Dorsolateral prefrontal cortex (tissue), 122 donors: ENCODE measurements at places on chromosomes 1 and 21.

GRCh38 chr1:47545912-47546483 is 108.2 kb downstream of the FOXD2 start:
- no peak for DNase-seq

DNA sequence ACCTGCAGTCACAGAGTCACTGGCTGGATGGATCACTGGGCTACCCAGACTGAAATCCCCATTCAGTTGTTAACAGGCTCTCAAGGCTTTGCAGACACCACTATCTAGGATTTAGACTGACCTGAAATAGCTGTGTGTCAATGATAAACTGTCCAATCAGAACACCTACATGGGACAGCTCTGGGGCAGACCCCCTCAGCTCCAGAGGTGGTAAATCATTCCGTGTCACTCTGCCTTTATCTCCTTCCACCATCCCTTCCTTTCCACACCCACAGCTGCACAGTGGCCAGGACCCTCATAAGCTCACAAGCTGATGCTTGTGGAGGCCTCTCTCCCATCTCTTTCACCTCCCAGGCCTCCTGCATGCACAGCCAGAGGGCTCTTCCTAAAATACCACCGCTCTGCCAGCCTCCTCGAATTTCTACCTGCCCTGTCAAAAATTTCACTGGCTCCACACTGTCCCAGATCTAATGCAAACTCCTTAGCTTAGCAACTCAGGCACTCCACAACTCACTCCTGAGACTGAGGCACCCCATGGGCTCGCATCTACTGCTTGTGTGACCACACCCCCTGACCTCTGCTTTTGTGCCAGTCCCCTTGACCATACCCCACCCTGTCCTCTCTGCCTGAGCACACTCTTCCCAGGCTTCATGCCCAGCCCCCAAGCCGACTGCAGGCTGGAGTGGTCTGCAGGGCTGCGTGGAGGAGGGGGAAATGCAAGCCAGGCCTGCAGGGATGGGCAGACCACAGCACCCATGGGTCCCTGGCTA is 5.8 kb downstream of the CAPZB start:
- no peak for DNase-seq

- no peak for DNase-seq
These were observed 20.1 kb downstream of the XKR8 start for GRCh38 chr1:27979859-27980201.

DNA sequence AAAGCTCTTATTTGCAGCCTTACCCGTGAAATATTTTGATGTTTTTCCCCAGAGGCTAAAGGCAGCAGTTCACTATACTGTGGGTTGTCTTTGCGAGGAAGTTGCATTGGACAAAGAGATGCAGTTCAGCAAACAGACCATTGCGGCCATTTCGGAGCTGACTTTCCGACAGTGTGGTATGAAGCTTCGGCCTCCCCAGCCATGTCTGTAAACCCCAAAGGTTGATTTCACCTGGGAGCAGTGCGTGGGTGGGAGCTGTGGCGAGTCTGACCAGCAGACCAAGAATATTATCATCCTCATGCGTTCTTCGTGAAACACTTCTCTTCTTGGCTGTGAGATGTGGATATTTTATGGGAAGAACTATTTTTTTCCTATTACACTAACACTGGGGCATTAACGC is 3.6 kb downstream of the CENPS start:
- no peak for DNase-seq

DNA sequence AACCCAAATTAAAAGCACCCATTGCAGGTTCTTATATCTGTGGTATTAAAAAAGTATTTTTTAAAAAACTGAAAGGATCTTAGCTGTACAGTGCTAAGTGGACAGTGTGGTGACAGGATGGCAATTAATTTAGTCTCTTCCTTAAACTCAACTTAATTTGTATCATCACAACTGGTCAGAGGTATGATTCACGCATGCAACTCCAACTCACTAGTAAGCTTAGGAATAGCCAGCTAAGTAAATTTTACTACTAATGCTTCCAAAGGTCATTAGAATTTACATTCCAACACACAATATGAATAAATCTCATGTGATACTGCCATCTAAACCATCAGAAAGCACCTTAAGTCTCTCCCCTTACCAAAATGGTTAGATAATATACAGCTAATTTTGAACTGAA is 35.4 kb downstream of the ENAH start:
- no peak for DNase-seq

DNA sequence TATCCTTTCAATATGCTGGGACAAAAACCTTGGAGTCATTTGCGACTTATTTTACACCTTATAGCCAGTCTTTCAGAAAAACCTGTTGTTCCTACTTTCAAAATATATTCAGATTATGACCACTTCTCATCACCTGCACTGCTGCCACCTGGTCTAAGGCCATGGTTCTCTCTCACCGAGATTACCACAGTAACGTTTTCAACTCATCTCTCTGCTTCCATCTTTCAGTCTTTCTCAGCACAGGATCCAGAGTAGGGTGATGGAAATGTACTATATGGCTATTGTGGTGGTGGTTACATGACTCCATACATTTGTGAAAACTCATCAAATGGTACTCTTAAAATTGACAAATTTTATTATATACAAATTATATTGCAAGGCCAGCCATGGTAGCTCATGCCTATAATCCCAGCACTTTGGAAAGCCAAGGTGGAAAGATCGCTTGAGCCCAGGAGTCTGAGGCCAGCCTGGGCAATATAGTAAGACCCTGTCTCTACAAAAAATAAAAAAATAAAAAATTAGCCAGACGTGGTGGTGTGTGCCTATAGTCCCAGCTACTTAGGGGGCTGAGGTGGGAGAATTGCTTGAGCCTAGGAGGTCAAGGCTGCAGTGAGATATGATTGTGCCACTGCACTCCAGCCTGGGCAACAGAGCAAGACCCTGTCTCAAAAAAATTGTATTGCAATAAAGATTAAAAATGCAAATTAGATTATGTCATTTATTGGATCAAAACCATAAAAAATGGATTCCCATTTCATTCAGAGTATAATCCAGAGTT is 120.9 kb upstream of the PPP2R5A start:
- DNase-seq, result no peak

DNA sequence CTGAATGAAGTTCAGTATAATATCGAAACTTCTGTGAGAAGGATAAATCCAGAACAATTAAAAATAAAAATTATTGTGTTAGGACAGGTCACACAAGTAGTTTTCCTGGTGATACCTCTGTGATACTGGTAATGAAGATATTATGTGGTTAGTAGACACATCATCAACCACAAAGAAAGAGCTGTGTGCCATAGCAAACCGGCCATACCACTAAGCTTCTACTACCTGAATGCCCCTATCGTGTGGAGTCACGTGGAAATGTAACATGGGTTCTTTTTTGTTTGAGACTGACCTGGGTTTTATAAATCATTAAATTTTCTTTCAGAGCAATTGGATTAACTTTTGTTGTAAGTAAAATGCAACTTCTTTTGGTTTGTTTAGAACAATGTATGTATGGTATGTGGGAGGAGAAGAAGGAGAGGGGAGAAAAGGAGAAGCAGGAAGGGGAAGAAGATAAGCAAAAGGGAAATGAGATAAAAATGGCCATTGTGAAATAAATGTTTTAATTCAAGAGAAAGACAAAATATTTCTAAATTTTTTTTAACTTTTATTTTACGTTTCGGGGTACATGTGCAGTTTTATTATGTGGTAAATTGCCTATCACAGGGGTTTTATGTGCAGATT is 58.2 kb upstream of the LRRC8B start:
- DNase-seq, result no peak

GRCh38 chr1:89464008-89464407 is 60.6 kb upstream of the LRRC8B start:
- no peak for DNase-seq

DNA sequence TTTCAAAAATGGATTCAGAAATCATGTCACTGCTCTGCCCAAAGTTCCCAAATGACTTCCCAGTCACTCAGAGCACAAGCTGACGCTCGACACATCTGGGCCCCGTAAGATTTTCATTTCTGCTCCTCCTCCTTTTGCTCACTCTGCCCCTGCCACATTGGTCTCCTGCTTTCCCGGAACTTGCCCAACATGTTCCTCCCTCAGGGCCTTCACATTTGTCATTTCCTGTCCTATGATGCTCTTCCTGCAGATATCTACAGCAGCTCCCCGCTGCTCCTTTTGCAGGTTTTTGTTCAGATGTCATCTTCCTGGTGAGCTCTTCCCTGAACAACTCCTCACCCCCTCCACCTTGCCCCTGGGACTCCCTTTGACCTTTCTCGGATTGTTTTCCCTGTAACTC is 58.5 kb upstream of the IVNS1ABP start:
- no peak for DNase-seq

DNA sequence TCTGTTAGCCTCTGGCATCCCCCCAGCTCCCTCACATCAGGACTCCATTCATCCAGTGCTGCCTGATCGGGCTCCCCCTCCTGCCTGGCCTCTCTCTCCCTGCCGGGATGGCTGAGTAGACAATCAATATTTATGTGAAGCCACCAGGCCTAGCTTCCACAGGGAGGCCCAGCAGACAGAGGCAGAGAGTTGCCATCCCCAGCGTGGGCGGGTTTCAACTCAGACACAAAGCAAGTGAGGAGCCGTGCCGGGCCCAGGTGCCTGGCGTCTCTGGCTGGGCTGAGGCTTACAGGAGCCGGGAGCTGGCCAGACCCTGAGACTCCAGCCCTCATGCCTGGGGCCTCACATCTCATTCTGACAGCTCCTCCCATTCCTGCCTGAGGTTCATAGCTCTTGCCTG is 34.5 kb upstream of the ATP2B4 start:
- DNase-seq, result peak; percentile 56

DNA sequence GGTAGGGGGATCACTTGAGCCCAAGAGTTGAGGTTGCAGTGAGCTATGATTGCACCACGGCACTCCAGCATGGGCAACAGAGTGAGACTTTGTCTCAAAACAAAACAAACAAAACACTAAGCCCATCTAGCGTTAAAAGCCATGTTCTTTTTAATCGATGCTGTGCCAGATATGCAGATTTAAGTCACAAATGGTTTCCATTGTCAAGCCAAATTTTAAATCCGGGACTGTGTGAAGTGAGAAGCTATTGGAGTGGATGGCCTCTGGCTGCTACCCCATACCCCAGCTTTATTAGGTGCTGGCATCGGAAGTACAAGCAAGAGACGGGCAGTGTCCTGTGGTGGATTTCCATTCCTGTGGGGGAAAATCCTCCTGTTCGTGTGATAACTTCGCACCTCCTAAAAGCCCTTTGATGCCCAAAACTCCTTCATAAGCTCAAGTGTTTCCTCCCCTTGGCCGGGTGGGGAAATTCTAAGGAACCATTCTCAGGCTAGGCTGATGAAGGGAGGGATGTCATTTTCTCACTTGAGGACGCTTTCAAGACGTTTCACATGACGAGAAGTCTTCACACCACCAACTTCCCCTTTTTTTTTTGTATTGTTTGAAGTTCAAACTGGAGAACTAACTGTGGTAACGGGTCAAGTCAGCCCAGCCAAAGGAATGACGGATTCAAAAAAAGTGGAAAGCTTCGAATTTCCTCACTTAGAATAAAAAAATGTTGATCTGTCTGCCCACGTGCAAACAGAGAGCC is 140.8 kb downstream of the KAZN start:
- DNase-seq, result no peak

DNA sequence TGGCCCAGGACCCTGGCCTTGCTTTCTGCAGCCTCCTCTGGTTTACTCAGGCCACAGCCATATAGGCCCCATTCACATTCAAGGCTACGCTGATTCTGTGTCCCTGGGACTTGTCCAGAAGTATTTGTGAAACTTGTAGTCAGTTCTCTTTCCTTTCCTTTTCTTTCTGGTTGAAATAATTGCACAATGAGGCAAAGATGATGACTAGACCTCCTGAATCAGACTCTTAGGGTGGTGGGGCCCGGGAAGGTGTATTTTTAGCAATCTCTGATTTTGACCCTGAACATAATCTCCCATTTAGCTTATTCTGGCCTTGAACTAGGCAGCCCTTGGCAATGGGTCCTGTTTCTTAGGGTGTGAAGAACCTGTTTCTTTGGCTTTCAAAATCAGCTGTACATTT is 39.9 kb downstream of the STUM start:
- no peak for DNase-seq

DNA sequence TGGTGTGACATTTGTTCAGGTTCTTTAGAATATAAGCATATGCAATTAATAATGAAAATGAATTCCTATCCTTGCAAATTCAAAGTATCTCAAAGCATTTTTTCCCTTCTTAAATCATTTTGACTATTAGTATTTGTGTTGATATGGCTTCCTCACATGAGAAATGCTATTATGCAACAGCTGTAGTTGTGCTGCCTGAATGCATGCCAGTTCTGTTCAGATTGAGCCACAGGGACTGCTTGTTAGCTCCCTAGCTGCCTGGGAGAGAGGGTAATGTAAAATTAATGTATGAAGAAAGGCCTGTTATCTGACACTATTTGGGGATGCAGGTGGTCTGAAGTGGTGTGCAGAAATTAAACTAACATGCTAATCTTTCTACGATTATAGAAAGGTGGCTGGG is 45.5 kb downstream of the CACHD1 start:
- DNase-seq, result no peak

DNA sequence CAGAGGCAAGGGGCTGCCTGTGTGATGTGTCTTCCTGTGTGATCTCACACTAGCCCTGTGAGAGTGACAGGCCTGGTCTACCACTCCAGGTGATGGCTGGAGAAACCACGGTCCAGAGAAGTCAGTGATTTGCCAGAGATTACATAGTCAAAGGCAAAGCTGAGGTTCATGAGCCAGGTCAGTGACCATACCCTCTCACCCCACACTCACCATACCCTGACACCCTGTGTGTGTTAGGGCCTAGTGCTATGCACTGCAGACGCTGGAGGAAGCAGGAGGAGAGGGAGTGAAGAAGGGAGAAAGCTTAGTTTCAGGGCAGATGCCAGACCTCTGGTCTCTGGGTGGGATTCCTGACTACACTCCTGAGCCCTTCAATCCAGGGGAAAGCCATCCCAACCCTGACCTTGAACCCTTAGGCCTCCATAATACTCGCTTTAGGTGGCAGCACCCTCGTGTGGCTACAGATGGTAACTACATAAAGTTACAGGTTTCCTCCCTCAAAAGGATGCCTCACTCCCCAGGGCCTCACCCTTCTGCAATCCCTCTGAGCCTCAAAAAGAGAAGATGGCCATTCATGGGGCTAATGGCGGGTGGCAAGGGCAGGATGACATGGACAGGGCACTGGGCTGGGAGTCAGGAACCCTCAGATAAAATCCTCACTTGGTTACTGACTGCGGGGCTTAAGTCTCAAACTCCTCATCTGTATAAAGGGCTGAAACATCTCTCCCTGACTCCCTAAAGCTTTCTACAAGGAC is 20.8 kb upstream of the SDC3 start:
- DNase-seq, result no peak

GRCh38 chr1:11463177-11463576 is 15.8 kb upstream of the DISP3 start:
- no peak for DNase-seq

GRCh38 chr1:55597910-55598309 is 382.7 kb upstream of the USP24 start:
- DNase-seq, result no peak

DNA sequence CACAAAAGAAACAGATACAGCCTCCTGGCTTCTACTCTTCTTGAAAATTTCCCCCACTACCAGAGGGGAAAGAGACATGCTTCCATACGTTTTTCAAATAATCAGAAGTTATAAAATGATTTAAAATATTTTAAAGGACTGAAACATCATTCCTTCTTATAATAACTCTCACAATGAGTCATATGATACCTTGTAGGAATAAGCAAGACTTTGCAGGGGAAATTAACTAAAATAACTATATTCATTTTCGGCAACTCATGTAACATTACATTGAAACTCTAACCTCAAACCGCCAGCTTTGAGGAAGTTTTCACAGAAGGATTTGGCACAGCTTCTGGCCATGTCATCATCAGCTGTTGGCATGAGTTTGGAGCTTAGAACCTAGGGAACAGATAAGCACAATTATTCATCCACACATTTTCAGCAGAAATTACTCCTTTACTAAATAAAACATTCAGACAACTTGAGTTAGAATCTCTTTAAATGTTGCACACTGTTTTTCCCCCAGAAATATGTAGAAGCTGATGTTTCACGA is 85.9 kb downstream of the USP24 start:
- DNase-seq, result no peak
